A549 treated with ZK216348 at 1 μM for 4 hours (cell line): ENCODE measurements at places on chromosomes 4 and X. TPM values are rescaled to one million over a fixed set of nuclear protein-coding genes. Genes with fewer than 3 reads are reported as not detected.

FRMPD3 gene
- total RNA-seq: 0.07 to 0.12 TPM (median 0.08 TPM) in 5 replicates

RHOXF1 gene
- total RNA-seq: not detected in 5 replicates

SH3D19 gene
- total RNA-seq: 19.4 to 25.8 TPM (median 24.6 TPM) in 5 replicates

NR3C2 gene
- total RNA-seq: not detected in 5 replicates

MAGEA8 gene
- not detected in 5 replicates for total RNA-seq

SLC25A4 gene
- 13.0 to 14.3 TPM (median 14.1 TPM) in 5 replicates for total RNA-seq

AREG gene
- 46.2 to 55.5 TPM (median 48.7 TPM) in 5 replicates for total RNA-seq

RASSF6 gene
- 0.50 to 1.2 TPM (median 0.80 TPM) in 5 replicates for total RNA-seq

TCEAL4 gene
- total RNA-seq: 111 to 197 TPM (median 124 TPM) in 5 replicates

FAM9C gene
- total RNA-seq: 0.04 TPM in 1 of 5 replicates, not detected in the others
